ENCODE measurements at places on chromosomes 16 and 17. TPM values are rescaled to one million over a fixed set of nuclear protein-coding genes. Genes with fewer than 3 reads are reported as not detected.

SPNS2 gene
- total RNA-seq, result 0.27 TPM

AOC3 gene
- total RNA-seq, result 0.08 TPM

SMTNL2 gene
- not detected for total RNA-seq

NECAB2 gene
- total RNA-seq, result 0.90 TPM

Measured in fibroblast of the aortic adventitia (primary cell).